Bronchial epithelial cell (primary cell): ENCODE measurements at places on chromosomes 13 and 19.

DNA sequence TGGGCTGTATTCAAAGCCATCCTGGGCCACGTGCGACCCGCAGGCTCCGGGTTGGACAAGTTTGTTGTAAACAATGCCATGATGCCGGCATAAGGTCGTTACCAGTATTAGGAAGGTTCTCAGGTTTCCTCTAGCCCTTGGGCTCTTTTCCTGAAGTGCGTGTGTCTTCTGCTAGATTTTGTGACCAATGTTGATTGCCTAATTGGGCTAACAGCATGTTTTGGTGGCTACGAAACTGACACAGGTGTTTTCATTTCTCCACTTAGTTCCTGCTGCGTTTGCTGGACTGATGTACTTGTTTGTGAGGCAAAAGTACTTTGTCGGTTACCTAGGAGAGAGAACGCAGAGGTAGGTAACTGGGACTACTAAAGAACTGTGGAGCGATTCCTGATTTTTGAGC, 20.3 kb downstream of the ALOX5AP start:
- DNase-seq, result no peak

- no peak for DNase-seq
These were observed 114.4 kb downstream of the RAB20 start for GRCh38 chr13:110447058-110447511.

DNA sequence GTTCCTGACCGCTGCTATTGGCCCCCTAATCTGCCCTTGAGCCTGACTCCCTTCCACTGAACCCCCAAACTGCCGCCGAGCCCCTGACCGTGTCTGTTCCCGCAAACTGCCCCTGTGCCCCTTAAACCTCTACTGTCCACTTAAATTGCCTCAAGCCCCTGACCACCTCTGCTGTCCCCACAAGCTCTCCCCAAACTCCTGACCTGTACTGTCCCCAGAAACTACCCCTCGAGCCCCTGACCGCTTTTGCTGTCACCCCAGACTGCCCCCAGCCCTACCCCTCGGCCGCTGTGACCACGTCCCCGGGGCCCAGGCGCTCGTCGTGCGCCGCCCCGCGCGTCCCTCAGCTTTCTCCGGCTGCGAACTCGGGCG, 382 bp downstream of the ZNF77 start:
- DNase-seq, result no peak

- DNase-seq, result no peak
These were observed 54.3 kb downstream of the XPO4 start for GRCh38 chr13:20848203-20848602.

DNA sequence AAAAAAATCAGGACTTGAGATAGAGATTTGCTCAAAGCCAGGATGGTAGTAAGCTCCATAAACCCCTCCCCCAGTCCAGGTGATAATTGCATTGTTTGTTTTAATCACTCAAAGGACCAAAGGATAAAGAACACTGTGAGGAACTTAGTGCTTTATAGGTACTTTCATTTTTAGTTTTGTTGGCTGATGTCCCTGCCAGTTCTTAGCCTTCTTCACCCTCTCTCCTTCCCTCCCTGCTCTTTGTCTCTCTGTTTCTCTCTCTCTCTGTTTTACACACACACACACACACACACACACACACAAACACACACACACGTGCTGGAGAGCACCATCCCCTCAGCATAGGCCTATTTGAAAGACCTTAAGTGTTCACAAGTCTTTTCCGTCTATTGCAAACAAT, 5.2 kb downstream of the FRY start:
- no peak for DNase-seq

DNA sequence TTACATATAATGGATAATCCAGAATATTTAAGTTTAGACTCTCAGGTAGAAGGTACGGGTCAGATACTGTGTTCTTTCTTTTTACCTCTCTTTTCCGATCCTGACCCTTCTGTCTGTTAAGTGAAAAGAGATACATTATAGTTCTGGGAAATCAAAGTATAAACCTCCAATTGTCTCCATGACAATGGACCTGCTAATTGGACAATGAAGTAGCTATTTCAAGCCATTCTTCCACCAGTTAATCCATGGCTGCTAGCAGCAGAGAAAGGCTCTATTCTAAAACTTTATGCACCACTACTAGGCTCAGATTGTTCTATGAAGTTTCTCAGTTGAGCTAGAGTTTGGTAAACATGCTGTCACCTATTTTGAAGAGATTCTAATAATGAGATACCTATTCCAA, 8.3 kb upstream of the NBEA start:
- no peak for DNase-seq

- DNase-seq, result no peak
These were observed at the start of gene VAV1 for GRCh38 chr19:6772028-6772865. TSS of gene VAV1 (plus strand) at chr19:6772708. CDS start at chr19:6772808, 100 bp downstream.

DNA sequence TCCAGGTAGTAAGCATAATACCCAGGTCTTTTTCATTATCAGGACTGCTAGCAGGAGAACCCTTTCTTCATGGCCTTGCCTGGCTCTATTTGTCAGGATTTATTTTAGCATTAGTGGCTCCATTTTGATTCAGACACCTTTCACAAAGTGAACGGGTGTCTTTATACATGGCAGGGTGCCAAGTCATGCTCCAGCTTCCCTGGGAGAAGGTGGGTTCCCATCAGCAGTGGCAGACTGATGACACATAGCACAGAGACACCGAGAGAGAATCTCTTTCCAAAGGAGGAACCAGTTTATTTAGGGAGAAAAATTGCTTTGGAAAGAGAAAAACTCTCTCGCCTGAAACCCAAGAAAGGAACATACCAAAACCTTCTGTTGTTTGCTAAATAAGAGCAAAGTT, 135.3 kb upstream of the TMTC4 start:
- no peak for DNase-seq
